ENCODE measurements at places on chromosomes 1 and 21. TPM values are rescaled to one million over a fixed set of nuclear protein-coding genes. Genes with fewer than 3 reads are reported as not detected.

DNA sequence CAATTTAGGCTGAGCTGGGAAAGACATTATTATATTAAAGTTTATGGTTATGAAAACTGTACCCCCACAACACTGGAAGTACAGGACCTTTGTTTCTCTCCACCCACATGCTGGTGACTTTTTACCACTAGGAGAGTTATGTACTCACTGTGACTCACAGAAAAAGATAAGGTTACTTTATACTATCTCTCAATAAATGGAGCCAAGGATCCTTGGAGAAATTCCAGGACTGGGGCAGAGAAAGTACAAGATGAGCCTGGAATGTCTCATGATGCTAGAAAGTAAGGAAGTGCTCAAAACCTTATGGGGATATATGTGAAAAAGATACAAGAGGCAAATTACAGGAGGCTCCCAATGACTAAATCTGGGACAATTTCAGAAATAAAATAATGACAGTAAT is 63.9 kb upstream of the C1orf105 start:
- peak; percentile 92 for DNase-seq

Gene PLPP3
- total RNA-seq: 17.2 TPM

Gene A3GALT2
- not detected for total RNA-seq

Gene TINAGL1
- 15.3 TPM for total RNA-seq

- peak; percentile 57 for DNase-seq
Observed at GRCh38 chr1:14578156-14578555, 20.3 kb upstream of the KAZN start.
